Common myeloid progenitor, CD34-positive (primary cell): ENCODE measurements at places on chromosomes 1 and 21.
A peak's percentile ranks its signal among the peaks of the same experiment; 100 is the strongest.

GRCh38 chr1:64881281-64881680 is 85.1 kb downstream of the JAK1 start:
- no peak for DNase-seq
- no peaks in the 10 kb centered on the region for H3K27me3 ChIP-seq
- peaks cover 52% of the 10 kb centered on the region for H3K36me3 ChIP-seq
- no peaks in the 10 kb centered on the region for H3K4me1 ChIP-seq
- H3K27ac ChIP-seq, result no peak overlapping the region
- H3K4me3 ChIP-seq, result no peak overlapping the region

DNA sequence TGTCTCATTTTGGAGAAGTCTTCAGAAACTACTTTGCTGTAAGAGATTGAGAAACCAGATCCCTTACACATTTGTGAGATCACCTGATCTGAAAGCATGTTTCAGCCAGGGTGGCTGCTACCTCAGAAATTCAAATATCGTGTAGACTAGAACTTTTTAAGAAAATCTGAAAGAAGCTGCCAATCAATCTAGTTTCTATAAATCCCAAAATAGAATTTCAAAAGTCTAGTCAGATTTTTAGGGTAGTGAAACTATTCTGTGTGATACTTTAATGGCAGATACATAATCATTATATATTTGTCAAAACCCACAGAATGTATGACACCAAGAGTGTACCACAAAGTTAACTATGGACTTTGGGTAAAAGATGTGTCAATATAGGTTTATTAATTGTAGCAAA is 79.9 kb upstream of the PLPPR5 start:
- H3K4me3 ChIP-seq, result no peak overlapping the region
- H3K27me3 ChIP-seq, result no peaks in the 10 kb centered on the region
- H3K27ac ChIP-seq, result no peak overlapping the region
- DNase-seq, result no peak
- H3K36me3 ChIP-seq, result no peaks in the 10 kb centered on the region
- no peaks in the 10 kb centered on the region for H3K4me1 ChIP-seq

GRCh38 chr1:56472860-56473259 is 106.5 kb downstream of the PLPP3 start:
- H3K36me3 ChIP-seq, result no peaks in the 10 kb centered on the region
- peaks cover 21% of the 10 kb centered on the region for H3K4me1 ChIP-seq
- H3K4me3 ChIP-seq, result no peak overlapping the region
- peak; percentile 85 for DNase-seq
- H3K27ac ChIP-seq, result no peak overlapping the region
- peaks cover 13% of the 10 kb centered on the region for H3K27me3 ChIP-seq

- no peaks in the 10 kb centered on the region for H3K4me1 ChIP-seq
- H3K27ac ChIP-seq, result no peak overlapping the region
- H3K36me3 ChIP-seq, result no peaks in the 10 kb centered on the region
- no peak overlapping the region for H3K4me3 ChIP-seq
- no peak for DNase-seq
Measured at GRCh38 chr1:162297208-162297607, 79.4 kb downstream of the SPATA46 start.

DNA sequence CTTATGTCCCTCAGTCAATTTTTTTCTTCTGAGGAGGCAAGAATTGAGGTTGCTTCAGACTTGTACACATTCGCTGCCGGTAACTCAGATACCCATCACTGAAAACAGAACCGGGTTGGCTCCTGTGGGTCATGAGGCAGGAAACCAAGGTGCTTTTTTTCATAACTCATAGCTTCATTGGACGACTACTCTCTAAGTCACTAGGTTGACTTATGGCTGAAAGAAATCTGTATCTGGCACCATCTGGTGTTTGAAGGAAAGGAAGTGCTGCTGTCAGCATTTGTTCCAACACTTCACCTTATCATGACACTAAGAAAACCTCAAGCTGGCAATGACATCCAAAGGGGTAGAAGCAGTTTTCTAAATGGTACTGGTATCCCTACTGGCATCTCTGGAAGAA is 82.3 kb downstream of the TBX19 start:
- H3K36me3 ChIP-seq, result no peaks in the 10 kb centered on the region
- no peaks in the 10 kb centered on the region for H3K27me3 ChIP-seq
- no peak overlapping the region for H3K27ac ChIP-seq
- DNase-seq, result peak; percentile 61
- H3K4me3 ChIP-seq, result no peak overlapping the region
- no peaks in the 10 kb centered on the region for H3K4me1 ChIP-seq

GRCh38 chr1:116164604-116165368 is 53.6 kb downstream of the MAB21L3 start:
- H3K4me1 ChIP-seq, result peaks cover 36% of the 10 kb centered on the region
- no peak overlapping the region for H3K4me3 ChIP-seq
- H3K36me3 ChIP-seq, result no peaks in the 10 kb centered on the region
- H3K27me3 ChIP-seq, result no peaks in the 10 kb centered on the region
- DNase-seq, result peak; percentile 20

GRCh38 chr21:32311621-32312020 is 13.0 kb downstream of the MRAP start:
- DNase-seq, result no peak
- no peaks in the 10 kb centered on the region for H3K4me1 ChIP-seq
- H3K36me3 ChIP-seq, result peaks cover 34% of the 10 kb centered on the region

- H3K4me1 ChIP-seq, result no peaks in the 10 kb centered on the region
- peak within 1 kb of the TSS; percentile 68 for H3K4me3 ChIP-seq
- no peak within 1 kb of the TSS for H3K27ac ChIP-seq
- H3K27me3 ChIP-seq, result peaks cover 7% of the 10 kb centered on the region
Measured at GRCh38 chr1:4653796-4654725, at the start of gene AJAP1. Gene AJAP1, plus strand, starts transcription at chr1:4654609. Its CDS starts 817 bp downstream, at chr1:4655426.

GRCh38 chr1:206924592-206925105 is 2.9 kb upstream of the FCMR start:
- H3K4me1 ChIP-seq, result peaks cover 45% of the 10 kb centered on the region
- no peaks in the 10 kb centered on the region for H3K27me3 ChIP-seq
- no peak for DNase-seq

- H3K4me1 ChIP-seq, result peaks cover 79% of the 10 kb centered on the region
- H3K27me3 ChIP-seq, result no peaks in the 10 kb centered on the region
- H3K27ac ChIP-seq, result peak overlapping the region; percentile 71
- no peaks in the 10 kb centered on the region for H3K36me3 ChIP-seq
- peak; percentile 19 for DNase-seq
Measured at GRCh38 chr1:108051631-108052377, 86.8 kb upstream of the VAV3 start.

DNA sequence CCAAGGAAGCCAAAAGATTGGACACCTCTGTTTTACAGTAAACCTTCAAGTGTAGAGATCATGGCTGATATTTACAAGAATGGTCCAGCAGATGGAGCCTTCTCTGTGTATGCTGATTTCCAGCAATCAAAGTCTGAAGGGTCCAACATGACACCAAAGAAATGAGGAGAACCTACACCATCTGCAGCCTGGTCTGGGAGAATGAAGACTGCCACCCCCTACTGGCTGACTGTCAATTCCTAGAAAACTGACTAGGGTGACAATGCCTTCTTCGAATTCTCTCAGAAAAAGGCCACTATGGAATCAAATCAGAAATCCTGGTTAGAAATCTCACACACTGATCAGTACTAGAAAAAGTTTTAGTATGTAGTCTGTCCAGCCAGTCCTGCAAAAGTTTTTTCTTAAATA is 83.3 kb downstream of the CDC42BPA start:
- no peak overlapping the region for H3K27ac ChIP-seq
- DNase-seq, result peak; percentile 87
- no peaks in the 10 kb centered on the region for H3K4me1 ChIP-seq
- H3K27me3 ChIP-seq, result no peaks in the 10 kb centered on the region
- H3K36me3 ChIP-seq, result no peaks in the 10 kb centered on the region

DNA sequence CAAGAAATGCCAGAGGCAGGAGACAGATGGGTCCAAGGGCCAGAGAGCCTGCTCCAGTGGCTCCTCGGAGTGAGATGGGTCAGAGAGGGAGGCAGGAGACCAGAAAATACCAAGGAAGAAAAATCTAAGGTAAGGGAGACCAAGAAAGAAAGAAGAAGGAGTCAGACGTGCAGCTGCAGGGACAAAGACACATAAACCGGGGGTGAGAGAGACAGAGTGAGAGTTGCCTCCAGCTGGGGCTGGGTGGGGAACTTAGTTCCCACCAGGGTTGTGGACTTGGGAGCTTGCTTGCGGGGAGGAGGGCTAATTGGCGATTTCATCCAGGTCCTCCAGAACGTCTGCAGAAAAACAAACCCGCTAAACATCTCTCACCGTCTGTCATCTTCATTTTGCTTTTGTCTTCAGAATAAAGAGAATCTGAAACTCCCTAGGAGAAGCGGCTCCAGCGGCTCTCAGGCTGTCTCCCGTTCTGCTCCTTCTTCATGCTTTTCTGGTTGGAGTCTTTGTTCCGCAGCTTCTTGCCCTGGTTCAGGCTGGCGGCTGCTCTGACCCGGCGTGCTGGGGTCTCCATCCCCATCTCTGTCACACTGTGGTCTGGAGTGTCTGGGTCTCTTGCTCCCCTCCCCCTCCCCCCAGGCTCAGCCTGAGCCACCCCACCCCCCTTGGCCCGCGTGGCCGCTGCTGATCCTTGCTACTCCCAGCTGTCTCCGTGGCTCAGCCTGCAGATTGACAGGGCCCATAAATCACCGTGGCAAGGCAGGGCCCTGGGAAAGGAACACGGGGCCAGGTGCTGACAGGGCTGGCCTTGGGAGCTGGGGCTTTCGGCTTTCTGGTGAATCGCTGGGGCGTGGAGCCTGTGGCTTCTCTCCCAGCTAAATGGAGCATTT is 66.6 kb downstream of the UBIAD1 start:
- peak; percentile 23 for DNase-seq
- no peak overlapping the region for H3K27ac ChIP-seq
- peaks cover 8% of the 10 kb centered on the region for H3K4me1 ChIP-seq
- H3K36me3 ChIP-seq, result no peaks in the 10 kb centered on the region
- H3K4me3 ChIP-seq, result no peak overlapping the region

GRCh38 chr1:221227872-221228337 is 348.7 kb downstream of the HLX start:
- no peak overlapping the region for H3K4me3 ChIP-seq
- no peak overlapping the region for H3K27ac ChIP-seq
- H3K27me3 ChIP-seq, result no peaks in the 10 kb centered on the region
- H3K4me1 ChIP-seq, result peaks cover 12% of the 10 kb centered on the region
- DNase-seq, result no peak

GRCh38 chr1:212414328-212415106 is at the start of gene PACC1:
Gene PACC1, minus strand, starts transcription at chr1:212414886. Its CDS starts 129 bp downstream, at chr1:212414757.
- H3K36me3 ChIP-seq, result peaks cover 9% of the 10 kb centered on the region
- H3K4me3 ChIP-seq, result peak within 1 kb of the TSS; percentile 94
- peak within 1 kb of the TSS; percentile 78 for H3K27ac ChIP-seq
- H3K4me1 ChIP-seq, result peaks cover 31% of the 10 kb centered on the region
- DNase-seq, result peak; percentile 97
- H3K27me3 ChIP-seq, result no peaks in the 10 kb centered on the region

DNA sequence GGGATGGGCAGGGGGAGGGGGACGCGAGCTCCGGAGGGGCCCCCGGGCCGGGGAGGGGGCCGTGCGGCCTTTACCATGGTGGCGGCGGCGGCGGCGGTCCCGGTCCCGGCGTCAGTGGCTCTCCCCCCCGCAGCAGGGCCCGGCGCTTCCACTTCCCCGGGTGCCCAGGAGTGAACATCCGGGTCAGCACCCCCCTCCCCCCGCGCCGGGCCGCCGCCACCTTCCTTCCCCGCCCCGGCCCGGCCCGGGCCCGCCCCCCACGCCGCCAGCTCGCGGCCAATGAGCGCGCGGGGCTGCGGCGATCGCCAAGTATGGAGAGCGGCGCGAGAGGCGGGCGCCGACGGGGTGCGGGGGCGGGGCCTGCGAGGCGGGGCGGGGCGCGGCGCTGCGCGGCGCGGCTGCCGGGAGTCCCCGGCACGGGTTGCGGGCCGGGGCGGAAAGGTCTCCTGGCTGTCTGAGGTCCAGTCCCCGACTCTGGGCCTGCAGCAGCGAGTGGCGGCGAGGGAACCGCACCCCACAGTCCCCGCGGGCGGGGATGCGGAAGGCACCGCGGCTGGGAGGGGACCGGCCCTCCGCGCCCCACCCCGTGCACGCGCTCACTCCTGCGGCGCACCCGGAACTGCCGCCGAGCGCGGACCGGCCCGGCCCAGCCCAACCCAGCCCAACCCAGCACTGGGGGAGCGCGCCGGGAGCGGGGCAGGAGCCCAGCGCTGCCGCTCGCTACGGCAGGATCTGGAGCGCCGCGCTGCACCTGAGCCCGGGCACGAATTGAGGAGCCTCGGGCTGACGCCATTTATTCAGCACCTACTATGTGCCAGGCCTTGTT is at the start of gene CAPZB:
Gene CAPZB, minus strand, starts transcription at position 178 of the 826 bp plus-strand sequence. Its CDS starts 101 bp downstream, at position 77.
- H3K27me3 ChIP-seq, result no peaks in the 10 kb centered on the region
- peaks cover 16% of the 10 kb centered on the region for H3K36me3 ChIP-seq
- H3K4me3 ChIP-seq, result peak within 1 kb of the TSS; percentile 87
- H3K4me1 ChIP-seq, result peaks cover 24% of the 10 kb centered on the region
- H3K27ac ChIP-seq, result peak within 1 kb of the TSS; percentile 93

DNA sequence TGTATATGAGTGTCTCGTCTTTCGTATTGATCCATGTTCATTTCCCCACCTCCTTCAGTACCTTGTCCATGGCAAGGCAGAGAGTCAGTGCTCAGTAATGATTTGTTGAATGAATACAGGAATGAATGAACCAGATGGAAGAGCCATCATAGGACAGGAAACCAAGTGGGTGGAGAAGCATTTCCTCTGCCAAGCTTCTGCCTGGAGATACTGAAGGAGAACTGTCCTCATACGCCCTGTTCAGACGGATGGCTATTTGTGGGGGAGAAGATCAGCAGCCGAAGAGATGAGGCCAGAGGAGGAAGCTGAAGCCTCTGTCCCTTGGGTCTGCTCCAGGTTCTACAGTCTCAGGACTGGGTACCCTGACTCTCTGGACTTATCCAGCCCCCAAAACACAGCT is 5.8 kb downstream of the FAM43B start:
- no peaks in the 10 kb centered on the region for H3K4me1 ChIP-seq
- DNase-seq, result no peak
- no peaks in the 10 kb centered on the region for H3K36me3 ChIP-seq
- H3K27me3 ChIP-seq, result peaks cover 56% of the 10 kb centered on the region

DNA sequence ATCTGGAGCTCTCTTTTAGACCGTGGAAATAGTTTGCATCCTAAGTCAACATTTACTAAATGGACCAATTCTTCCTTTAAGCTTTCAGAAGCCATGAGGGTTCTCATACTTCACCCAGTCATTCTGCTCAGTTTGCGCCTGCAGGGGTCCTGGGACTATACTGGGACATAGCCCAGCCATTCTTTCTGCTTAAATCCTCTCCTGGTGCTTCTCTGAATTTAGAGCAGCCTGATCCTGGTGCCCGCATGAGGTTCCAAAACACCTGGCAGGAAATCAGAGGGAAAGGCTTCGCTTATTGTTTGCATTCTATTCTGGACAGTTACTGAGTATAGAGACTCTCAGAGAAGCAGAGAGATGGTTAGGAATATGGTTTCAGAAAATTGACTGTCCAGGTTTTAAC is 27.0 kb downstream of the TNN start:
- H3K27ac ChIP-seq, result no peak overlapping the region
- H3K36me3 ChIP-seq, result no peaks in the 10 kb centered on the region
- H3K4me1 ChIP-seq, result no peaks in the 10 kb centered on the region
- no peak overlapping the region for H3K4me3 ChIP-seq
